ENCODE measurements at places on chromosomes 7 and 10. TPM values are rescaled to one million over a fixed set of nuclear protein-coding genes. Genes with fewer than 3 reads are reported as not detected.

GRCh38 chr7:85186521-85187241, at the start of gene SEMA3D:
SEMA3D (minus strand) TSS chr7:85187056; CDS start chr7:85121891, 65,165 bp downstream.
- peak; percentile 62 for DNase-seq

- no peak for DNase-seq
Observed at GRCh38 chr7:38374507-38374906, 101.1 kb upstream of the TARP start.

GRCh38 chr7:138325434-138325833, 134.6 kb upstream of the TRIM24 start:
- DNase-seq = no peak

Gene CPA2
- 1.1 TPM for total RNA-seq

GRCh38 chr10:85650791-85651496, 715.7 kb downstream of the GRID1 start:
- no peak for DNase-seq

GRCh38 chr7:129522971-129523340, 20.6 kb downstream of the SMKR1 start:
- DNase-seq = no peak

DNA sequence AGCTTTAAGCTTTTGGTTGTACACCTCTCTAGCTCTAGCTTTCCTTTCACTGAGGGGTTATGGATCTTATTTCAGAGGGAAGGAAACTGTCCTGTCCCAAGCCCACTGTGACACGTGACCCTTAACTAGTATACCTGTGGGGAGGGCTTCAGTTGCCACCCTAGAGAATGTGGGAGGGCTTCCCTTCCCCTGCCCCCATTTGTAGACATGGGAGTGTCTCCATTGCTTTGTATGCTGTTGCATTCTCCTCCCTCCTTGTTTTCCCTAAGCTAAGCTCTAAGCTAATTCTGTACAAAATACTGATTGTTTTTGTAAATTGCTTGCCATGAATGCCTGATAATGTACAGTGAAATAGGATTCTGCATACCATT, 11.2 kb downstream of the LUC7L2 start:
- no peak for DNase-seq

Data from heart left ventricle (tissue), 16 donors.